Suprapubic skin (tissue), 4 donors: ENCODE measurements at places on chromosomes 4 and X.

GRCh38 chr4:33149658-33150524 is 2429.7 kb downstream of the PCDH7 start:
- no peak overlapping the region for H3K4me3 ChIP-seq
- no peaks in the 10 kb centered on the region for H3K36me3 ChIP-seq
- no peaks in the 10 kb centered on the region for H3K4me1 ChIP-seq
- DNase-seq = no peak

- H3K4me3 ChIP-seq = no peak overlapping the region
- H3K27ac ChIP-seq = no peak overlapping the region
- no peaks in the 10 kb centered on the region for H3K27me3 ChIP-seq
- peaks cover 34% of the 10 kb centered on the region for H3K4me1 ChIP-seq
Observed at GRCh38 chr4:128827296-128827695, 17.8 kb downstream of the JADE1 start.

DNA sequence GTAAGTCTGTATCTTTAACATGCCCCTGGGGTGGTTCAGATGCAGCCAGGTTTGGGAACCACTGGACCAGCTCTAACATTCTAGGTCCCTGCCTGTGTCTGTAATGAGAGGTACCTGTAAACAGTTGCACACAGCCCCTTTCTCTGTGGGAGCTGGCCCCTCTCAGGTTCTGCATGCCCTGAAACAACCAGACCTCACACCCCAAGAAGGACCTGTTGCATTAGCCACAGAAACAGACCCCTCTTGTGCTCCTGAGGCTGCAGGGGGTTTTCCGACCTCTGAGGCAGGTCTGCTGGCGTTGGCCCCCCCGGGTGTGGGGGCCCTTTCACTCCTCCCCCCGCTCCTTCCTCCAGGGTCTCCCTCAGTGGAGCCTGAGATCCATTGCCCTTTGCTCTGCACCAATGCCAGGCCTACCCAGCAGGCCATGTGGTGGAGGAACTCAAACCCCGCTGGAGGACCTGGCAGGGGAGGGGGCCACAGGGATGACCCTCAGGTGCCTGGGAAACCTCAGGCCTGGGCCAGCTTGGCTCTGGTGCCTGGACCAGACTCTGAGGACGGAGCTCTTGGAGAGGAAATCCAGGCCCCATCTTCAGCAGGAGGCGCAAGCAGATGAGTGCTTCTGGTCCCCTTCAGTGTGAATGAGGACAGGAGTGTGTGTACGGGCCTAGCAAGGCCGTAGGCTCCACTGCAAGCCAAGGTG is 61.4 kb upstream of the PJA1 start:
- no peak overlapping the region for H3K4me3 ChIP-seq
- peaks cover 4% of the 10 kb centered on the region for H3K4me1 ChIP-seq
- H3K27me3 ChIP-seq = no peaks in the 10 kb centered on the region
- no peaks in the 10 kb centered on the region for H3K36me3 ChIP-seq
- H3K27ac ChIP-seq = no peak overlapping the region

DNA sequence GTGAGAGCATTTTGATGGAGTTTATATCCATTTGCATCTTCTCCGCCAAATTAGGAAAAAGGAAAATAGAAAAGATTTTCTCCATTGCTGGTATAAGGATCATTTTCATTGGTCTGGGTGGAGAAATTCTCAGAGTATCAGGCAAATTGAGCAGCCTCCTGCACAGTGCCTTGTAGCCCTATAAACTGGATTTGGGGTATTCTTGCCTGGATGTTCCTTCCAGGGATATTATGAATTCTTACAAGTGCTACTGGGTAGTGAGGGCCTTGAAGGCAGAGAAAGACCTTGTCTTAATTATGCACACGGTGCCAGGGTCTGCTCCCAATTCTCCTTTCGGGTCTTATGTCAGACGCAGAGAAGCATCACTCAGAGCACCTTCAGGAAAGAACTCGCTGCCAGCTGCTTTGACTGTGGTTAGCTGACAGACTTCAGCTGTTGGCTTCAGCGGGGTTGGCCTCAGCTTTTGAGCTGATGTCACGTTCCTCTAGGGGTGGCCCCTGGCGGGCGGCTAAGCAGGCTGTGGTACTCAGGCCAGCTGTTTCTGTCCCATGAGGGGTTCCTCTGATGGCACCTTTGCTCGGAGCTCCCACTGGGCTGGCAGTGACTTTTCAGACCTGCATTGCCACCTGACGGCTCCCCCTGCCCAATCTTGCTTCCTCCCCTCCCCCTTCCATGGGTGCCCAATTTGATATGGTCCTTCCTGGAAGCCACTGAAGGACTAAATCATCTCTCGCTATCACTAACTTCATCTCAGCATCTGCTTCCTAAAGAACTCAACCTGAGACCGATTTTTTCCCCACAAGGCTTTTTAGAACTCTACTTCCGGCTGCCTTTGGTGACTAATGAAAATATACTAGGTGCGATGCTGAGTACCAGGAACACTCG is 519.5 kb downstream of the BCOR start:
- no peak overlapping the region for H3K27ac ChIP-seq
- H3K4me1 ChIP-seq = no peaks in the 10 kb centered on the region
- no peaks in the 10 kb centered on the region for H3K36me3 ChIP-seq
- no peaks in the 10 kb centered on the region for H3K27me3 ChIP-seq

- H3K36me3 ChIP-seq = no peaks in the 10 kb centered on the region
- DNase-seq = no peak
- H3K27ac ChIP-seq = no peak overlapping the region
- H3K27me3 ChIP-seq = no peaks in the 10 kb centered on the region
Observed at GRCh38 chrX:150607201-150607600, 38.8 kb downstream of the MTM1 start.

GRCh38 chr4:48247142-48247877 is 22.3 kb downstream of the TEC start:
- H3K27ac ChIP-seq = no peak overlapping the region
- H3K4me3 ChIP-seq = no peak overlapping the region
- DNase-seq = no peak
- H3K4me1 ChIP-seq = no peaks in the 10 kb centered on the region

- no peak overlapping the region for H3K27ac ChIP-seq
- H3K4me1 ChIP-seq = no peaks in the 10 kb centered on the region
- no peak for DNase-seq
- no peak overlapping the region for H3K4me3 ChIP-seq
Observed at GRCh38 chr4:23390246-23390645, 499.6 kb downstream of the PPARGC1A start.

GRCh38 chr4:185833055-185833598 is 21.1 kb upstream of the SORBS2 start:
- H3K27ac ChIP-seq = no peak overlapping the region
- no peaks in the 10 kb centered on the region for H3K36me3 ChIP-seq
- H3K4me3 ChIP-seq = no peak overlapping the region
- H3K27me3 ChIP-seq = no peaks in the 10 kb centered on the region
- no peaks in the 10 kb centered on the region for H3K4me1 ChIP-seq
- DNase-seq = no peak

DNA sequence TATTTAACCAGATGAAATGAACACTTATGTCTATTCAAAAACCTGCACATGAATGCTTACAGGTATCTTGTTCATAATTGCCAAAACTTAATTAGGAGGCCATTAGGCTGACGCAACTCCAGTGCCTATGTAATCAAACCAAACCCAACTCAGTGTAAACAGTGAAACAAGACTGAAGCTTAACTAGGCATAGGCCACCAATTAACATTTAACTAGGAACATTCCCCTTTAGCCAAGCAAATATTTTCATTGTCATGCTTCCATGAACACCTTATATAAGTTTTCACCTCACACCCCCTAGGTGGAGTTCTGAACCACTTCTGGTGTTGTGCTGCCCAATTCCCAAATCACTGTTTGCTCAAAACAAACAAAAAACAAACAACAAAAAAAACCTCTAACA is 686.0 kb downstream of the STPG2 start:
- DNase-seq = no peak
- no peaks in the 10 kb centered on the region for H3K4me1 ChIP-seq
- H3K27ac ChIP-seq = no peak overlapping the region
- no peaks in the 10 kb centered on the region for H3K27me3 ChIP-seq
- no peak overlapping the region for H3K4me3 ChIP-seq
- H3K36me3 ChIP-seq = no peaks in the 10 kb centered on the region
